ENCODE measurements at places on chromosomes 6 and 20. TPM values are rescaled to one million over a fixed set of nuclear protein-coding genes. Genes with fewer than 3 reads are reported as not detected.

- DNase-seq: no peak
Measured at GRCh38 chr6:87660226-87660911, 41.7 kb downstream of the AKIRIN2 start.

- DNase-seq: no peak
Measured at GRCh38 chr6:141878686-141879085, 254.0 kb upstream of the GJE1 start.

DNA sequence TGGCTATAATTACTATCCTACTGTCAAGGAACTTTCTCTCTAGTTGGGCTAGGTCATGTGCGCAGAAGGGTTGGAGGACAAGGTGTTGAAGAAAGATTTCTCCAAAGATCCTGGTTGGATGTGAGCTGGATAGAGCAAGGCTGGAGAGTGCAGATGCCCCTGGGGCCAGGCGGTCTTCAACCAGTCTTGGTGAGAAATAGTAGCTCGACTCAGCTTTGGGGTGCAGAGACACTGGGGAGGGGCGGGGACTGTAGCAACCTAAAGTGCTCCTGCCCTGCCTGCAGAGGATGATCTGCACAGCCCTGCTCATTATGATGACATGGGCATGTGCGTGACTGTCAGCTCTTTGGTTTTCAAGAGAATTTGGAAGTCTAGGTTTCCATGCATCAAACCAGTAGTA is 35.9 kb downstream of the PHACTR3 start:
- no peak for DNase-seq

Gene UNC5CL
- 5.2 TPM for polyA plus RNA-seq

- DNase-seq: no peak
Measured at GRCh38 chr20:4154958-4155411, 139.6 kb upstream of the RNF24 start.

DNA sequence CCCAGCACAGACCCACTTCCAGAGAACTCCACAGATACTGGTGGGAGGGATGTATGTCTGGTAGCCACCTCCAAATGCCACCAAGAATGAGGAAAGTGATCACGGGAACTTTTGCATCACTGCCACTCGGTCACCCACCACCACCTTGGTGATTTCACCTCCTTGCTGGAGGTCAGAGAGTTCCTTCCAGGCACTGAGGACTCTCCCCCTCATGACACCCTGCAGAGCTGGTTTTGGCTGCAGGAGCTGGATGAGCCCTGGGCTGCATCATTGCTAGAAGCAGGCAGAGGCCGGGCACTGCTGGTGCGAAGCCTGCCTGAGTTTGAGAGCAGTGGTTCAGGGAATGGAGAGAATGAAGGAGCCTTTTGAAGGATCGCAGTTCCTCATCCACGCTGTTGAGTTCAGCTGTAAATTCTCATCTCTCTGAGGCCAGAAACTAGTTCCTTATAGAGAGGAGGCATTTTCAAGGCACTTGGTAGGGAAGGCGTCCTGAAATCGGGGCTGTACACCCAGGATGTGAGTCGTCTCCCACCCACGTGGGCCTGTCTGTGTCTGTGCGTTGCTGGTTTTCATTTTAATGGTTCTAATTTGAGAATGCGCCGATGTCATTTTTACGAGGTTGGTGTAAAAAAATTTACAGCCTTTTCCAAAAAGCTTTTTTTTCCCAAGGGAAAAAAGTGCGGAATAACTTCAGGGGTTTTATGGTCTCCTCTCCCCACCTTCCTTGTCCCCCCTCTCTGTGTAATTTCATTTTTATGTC is 25.0 kb downstream of the FOXP4 start:
- no peak for DNase-seq

Gene RSPH4A
- 2.9 TPM for polyA plus RNA-seq

- DNase-seq: no peak
Measured at GRCh38 chr6:40907198-40907701, 131.8 kb downstream of the UNC5CL start.

GRCh38 chr6:121755485-121755884 is 320.0 kb downstream of the GJA1 start:
- DNase-seq: no peak

DNA sequence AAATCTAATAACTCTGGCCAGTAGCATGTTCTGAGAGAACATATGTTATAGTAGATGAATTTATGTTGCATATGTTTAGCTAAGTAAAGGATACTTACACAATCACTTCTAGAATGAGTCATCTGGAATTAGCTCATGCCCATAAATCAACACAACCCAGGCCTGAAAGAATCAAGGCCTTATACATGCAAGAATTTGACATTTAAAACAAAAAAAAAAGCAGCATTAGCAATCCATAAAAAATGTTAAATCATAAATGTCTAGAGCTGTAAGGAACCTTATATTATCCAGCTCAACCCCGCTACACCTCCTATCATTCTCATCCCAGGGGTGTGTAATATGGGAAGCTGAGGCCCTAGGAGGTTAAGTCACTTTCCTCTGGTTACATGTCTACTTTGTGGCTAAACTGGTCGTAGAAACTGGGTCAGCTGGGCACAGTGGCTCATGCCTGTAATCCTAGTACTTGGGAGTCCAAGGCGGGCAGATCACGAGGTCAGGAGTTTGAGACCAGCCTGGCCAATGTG is 105.2 kb upstream of the CARMIL1 start:
- no peak for DNase-seq

- no peak for DNase-seq
Measured at GRCh38 chr6:44270526-44271405, 516 bp downstream of the TMEM151B start.
